ENCODE measurements at places on chromosomes 16 and 17.

GRCh38 chr17:39605492-39606433, 2.0 kb downstream of the NEUROD2 start:
- no peak for DNase-seq

GRCh38 chr17:81184555-81184954, 18.5 kb upstream of the AATK start:
- no peak for DNase-seq

- no peak for DNase-seq
Observed at GRCh38 chr16:19417640-19418039, at the start of gene TMC5. TSS of gene TMC5 (plus strand) at chr16:19417883. CDS start at chr16:19440039, 22,156 bp downstream.

- DNase-seq: no peak
Observed at GRCh38 chr17:49603720-49604119, 28.0 kb downstream of the NXPH3 start.

GRCh38 chr16:62068747-62069146, 32.5 kb upstream of the CDH8 start:
- no peak for DNase-seq

DNA sequence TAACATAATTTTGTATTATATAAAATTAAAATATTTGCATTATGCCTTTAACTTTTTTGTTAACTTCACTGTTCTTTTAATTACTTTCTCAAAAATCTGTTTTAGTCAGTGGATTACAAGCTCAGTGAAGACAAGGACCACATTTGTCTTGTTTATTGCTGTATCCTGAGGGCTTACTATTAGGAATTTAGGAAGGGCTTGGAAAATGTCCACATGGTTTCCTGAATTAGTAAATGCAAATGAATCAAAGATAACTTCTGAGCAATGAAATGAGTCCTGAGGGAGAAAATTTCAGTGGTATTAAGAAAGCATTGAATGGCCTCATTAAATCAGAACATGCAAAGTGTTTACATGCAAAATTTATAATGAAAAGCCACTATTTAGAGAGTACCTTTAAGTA, 1293.2 kb upstream of the GOT2 start:
- DNase-seq: no peak

DNA sequence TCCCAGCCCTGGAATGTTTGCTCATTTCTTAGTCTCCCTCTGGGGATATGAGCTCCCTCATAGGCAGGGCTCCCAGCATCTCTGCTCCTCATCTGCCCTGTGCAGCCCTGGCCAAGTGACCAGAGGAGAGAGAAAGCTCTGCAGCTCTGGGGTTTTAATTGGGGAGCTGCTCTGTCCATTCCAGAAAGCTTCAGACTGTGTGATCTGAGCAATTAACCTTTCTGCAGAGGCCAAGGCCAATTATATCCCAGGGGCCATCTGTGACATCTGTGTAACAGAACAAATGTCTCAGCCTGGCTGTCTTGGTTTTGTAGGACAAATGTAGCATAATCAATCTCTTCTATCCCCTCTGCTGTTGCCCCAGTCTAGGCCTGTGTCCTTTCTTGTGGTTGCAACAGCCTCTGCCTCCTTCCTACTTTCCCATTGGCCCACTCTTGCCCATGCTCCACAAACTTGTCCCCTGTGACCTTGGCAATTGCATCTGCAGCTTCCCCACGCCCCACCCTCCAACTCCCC, 156.0 kb downstream of the GSG1L start:
- no peak for DNase-seq

DNA sequence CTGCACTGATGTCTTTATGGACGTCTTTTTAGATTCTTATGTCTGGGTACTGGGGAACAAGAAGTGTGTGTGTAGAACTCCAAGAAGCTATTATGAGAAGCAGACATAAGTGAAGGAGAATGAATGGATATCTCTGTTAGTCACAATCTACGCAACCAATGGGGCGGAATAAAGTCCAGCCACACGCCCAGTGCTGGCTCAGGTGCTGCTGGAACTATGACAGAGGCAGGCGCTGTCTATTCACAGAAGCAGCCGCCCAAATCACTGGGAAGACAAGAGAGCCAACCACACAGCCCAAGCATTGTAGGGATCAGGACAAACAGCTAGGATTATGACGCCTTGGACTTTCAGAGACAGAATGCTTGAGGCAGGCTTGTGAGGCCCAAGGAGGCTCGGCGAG, 43.9 kb upstream of the ICAM2 start:
- DNase-seq: no peak

DNA sequence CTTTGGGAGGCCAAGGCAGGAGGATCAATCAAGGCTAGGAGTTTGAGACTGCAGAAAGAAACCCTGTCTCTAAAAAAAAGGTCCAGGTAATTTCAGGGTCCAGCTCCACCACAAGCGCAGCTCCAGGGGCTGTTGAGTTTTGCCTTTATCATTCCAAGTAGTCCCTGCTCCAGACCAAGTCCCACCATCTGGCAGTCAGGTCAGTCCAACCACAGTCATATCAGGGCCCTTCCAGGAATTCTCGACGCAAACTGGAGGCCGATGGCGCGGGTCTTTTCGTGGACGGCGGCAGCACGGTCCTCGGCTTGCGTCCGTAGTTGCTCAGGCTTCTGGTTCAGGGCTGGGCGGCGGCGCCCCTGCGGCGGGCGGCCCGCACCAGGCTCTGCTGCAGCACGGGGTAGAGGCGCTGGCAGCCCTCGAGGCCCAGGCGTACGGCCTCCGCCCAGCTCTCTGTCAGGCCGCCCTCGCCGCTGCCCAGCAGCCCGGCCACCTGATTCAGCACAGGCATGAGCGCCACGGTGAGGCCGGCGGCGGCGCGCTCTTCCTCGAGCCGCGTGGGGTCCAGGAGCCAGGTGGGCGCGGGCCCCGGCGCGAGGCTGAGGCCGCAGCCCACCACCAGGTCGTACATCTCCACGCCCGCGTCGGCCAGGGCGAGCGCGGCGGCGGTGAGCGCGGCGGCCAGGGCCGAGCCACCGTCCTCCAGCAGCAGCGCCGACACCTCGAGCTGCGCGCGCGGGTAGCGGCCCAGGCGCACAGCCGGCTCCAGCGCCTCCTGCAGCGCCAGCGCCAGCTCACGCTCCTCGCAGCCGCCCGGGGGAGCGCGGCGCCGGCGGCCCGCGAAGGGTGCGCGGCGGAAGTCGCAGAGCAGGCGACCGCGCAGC, 752 bp downstream of the EXOSC6 start:
- no peak for DNase-seq

DNA sequence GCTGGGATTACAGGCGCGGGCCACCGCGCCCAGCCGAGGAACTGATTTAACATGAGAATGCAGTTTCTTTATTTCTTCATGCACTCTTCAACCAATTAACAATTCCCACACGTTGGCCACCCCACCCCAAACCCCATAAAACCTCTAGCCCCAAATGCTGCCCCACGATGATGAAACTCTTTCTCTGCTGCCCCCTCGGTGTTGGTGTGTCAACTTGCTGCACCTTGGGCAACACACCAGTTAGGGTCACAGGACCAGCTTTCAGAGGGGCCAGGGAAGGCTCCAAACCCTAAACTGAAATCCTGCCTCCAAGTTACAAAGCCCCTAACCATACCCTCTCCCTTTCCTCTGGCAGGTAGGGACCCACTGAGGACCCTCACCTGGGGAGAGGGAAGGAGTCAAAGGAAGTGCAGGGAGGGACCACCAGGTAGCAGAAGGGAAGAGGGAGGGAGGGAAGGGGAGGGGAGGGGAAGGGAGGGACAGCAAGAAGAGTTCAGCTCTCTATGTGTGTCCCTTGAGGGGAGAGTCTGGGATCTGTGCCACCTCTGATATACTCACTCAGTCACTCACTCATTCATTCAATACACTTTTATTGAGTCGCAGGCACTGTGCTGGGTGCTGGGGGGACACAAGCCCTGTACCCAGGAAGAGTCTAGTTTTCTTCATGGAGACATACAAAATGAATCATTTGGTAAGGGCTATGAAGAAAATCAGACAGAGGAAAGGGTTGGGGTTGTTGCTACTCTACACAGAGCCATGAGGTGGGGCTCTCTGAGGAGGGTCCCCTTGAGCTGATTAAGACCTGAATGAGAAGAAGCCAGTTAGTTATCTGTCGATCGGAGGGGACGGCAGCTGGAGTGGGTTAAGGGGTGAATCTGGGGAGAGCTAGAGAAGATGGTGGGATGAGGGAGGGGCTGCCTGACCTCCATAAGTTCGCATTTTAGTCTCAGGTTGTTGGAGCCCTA, 3.9 kb downstream of the PLXDC1 start:
- no peak for DNase-seq

All from activated naive CD4-positive, alpha-beta T cell (primary cell).